ENCODE measurements at places on chromosomes 4 and X. TPM values are rescaled to one million over a fixed set of nuclear protein-coding genes. Genes with fewer than 3 reads are reported as not detected.

- no peak for DNase-seq
Observed at GRCh38 chr4:145156986-145157385, 23.4 kb downstream of the OTUD4 start.

GRCh38 chr4:17082186-17082585, 183.7 kb upstream of the LDB2 start:
- no peak for DNase-seq

DNA sequence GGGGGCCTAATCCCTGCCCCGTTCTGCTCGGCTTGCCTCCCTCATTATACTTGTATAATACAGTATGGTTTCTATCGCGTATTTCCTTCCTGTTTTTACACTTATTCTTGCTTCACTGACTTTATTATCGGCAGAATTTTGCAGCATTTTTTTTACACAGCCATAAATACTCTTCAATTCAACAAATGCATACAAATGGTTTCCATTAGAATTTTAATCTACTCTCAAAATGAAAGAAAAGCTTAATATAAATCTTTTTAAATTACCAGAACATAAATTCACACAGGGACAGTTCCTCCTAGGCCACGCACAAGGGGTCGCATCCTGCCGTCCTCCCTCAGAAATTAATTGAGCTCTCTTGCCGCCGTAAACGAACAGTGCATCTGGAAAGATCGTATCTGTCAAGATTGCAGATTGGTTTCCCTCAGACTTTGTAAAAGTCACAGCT, 42.9 kb downstream of the DCTD start:
- DNase-seq = no peak

DNA sequence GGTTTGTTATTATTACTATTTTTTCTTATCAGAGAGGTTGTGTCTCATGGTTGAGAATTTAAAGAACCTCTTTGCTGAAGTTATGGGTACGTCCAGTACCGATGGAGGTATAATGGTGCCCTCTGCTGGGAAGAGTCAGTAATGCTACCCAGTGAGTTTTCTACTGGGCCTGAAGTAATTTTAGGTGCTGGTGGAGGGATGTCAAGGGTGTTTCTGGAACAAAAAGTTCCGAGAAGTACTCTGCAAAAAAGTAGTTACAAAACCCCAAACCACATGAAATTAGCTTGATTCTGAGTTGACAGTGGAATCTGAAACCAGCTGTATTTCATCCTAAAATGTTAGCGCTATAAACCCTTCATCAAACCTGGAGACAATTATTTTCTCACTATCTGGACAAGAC, 102.5 kb upstream of the MID1 start:
- peak; percentile 31 for DNase-seq

DNA sequence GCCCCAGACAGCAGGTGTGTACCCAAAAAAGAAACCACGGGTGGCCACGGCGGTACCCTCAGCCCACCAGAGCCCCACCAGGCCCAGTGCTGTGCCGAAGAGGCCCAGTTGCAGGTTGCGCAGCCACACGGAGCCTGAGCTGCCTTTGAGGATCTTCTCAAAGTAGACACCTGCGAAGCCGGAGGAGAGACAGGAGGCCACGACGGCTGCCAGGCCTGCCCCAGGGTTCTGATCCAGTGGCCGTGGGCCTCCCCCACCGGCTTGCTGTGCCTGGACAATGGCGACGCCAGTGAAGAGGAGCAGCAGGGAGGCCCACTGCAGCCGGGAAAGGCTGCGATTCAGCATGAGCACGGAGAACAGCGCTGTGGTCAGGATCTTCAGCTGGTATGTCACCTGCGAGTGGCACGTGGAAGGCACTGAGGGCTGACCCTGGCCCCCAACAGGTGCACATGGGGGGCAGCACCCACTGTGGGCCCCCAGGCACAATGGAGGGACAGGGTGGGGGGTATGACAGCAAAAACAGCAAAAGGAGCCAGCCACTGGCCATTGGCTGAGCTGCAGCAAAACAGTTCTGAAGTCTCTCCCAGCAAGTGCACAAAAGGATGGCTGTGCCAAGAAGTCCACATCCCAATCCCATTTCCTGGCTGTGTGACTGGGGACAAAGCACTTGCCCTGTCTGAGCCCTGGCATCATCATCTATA, 6.2 kb downstream of the SLC35A2 start:
- DNase-seq = no peak

DNA sequence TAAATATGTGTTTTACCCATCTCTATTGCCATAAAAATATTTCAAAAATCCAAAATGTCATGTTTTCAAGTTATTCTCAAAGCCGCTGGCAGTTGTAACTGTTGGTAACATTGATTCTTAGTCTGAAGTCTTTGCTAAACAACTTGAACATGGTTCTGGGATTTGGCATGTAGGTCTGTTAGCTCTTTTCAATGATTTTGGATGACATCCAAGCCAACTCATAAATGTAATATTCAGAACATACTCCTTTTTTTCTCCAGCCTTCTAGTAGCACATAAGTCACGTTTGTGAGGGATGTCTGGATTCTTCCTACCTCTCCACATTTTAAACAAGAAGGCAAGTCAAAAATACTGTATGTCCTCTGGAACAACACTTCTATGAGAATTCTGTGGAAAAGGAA, 305.3 kb downstream of the PRR32 start:
- no peak for DNase-seq

DNA sequence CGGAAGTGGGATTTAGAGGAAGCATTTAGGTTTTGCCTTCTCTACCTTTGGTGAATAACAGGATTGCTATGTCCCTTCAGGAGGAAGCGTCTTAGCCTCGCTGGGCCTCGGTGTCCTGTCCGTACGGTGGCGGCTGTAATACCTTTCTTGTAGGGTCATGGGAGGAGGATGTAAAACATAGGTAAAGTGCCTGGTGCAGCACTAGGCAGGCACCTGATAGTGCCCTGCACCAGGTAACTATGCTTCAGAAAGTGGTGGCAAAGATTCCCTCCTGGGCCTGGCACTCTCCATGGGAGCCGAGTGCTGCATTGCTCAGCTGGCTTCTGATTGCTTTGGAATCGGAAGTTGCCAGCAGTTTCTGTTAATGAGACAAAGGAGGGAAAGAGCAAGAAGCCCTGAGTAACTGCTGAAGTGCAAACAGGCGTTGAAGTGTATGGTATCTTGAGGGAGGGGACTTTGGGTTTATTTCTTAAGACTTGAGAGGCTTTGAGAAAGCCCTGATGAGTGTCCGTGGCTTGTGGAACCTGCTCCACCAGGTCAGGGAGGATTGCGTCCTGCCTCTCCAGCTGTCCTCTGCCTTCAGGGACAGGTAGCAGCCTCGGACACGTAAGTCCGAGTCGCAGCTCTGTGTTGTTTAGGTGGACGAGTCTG, 45.8 kb downstream of the TBC1D14 start:
- no peak for DNase-seq

GRCh38 chr4:126123611-126124325, 809.0 kb downstream of the FAT4 start:
- no peak for DNase-seq

DNA sequence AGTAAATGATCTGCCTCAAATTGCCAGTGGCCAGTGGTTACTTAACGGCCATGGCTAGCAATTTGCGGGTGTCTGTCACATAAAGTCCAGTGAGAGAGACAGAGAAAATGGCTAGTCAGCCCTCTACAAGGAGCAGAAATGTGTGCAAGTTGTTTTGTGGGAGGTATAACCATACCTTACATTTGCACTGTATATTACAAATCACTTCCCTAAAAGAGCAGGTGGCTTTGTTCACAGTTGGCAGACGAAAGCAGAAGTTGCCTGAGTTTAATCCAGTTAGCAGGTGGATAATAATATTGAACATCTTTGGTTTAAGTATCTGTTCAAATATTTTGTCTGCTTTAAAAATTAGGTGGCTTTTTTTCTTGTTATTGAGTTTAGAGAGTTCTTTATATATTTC, 15.6 kb downstream of the SRPX start:
- DNase-seq = no peak

Gene CPE
- total RNA-seq = 157 TPM

Gene RAB33A
- total RNA-seq = 21.9 TPM

Gene ENPEP
- 3.1 TPM for total RNA-seq

Gene SPATA4
- total RNA-seq = not detected

Gene SLC6A8
- total RNA-seq = 140 TPM

Measured in right cardiac atrium (tissue), 5 donors.